ENCODE measurements at places on chromosomes 16 and 17.

DNA sequence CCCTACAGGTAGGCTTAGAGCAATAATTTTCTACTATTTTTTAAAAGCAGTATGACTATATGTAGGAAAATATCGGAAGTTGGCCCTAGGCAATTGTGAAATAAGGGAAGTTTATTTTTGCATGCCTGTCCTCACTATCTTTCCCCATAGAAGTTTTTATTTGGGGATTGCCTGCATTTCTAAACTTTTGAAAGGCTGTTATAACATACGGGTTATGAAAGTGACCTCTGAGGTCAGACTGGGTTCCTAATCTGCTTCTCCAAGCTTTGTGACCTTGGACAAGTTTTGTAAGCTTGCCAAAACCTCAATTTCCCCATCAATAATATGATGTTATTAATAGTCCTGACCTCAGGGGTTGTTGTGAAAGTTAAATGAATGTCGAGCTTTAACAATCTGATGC lies 67.1 kb downstream of the ARHGAP44 start:
- no peak for DNase-seq

- DNase-seq: no peak
Observed at GRCh38 chr16:6897876-6898485, 434.7 kb upstream of the RBFOX1 start.

DNA sequence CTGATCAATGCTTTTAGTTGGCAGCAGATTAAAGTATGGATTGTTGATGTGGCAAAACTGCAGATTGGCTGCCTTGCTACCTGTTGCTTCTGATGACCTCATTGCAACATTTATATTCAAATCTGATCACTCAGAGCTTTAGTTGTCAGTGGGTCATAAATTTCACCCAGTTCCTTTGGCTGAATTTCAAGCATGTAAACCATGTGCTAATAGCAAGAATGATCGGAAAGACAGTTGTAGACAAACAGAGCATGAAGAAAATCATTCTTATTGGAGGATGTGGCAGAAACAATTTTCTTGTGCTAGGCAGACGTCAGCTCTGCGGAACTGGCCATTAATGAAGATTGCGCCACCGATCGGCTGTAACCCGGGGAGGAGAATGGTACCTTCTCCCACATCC lies 346.6 kb upstream of the EEF2KMT start:
- no peak for DNase-seq

- DNase-seq: no peak
Observed at GRCh38 chr17:43967251-43967875, 13.6 kb upstream of the PYY start.

GRCh38 chr17:28357901-28358197 lies 522 bp upstream of the POLDIP2 start:
- DNase-seq: no peak

Data from heart right ventricle (tissue), 16 donors.